ENCODE measurements at places on chromosomes 6 and 20. TPM values are rescaled to one million over a fixed set of nuclear protein-coding genes. Genes with fewer than 3 reads are reported as not detected.

Gene CCM2L
- not detected for total RNA-seq

Gene PPIL6
- 0.18 TPM for total RNA-seq

Gene ACSS1
- 0.56 TPM for total RNA-seq

Gene HLA-DQA1
- not detected for total RNA-seq

Gene CLVS2
- not detected for total RNA-seq

Gene ATP6V1G2
- 3.1 TPM for total RNA-seq

Measured in IMR-90 (cell line).